ENCODE measurements at places on chromosomes 5 and 9.

GRCh38 chr9:95379630-95380029, 62.1 kb upstream of the FANCC start:
- DNase-seq: no peak

DNA sequence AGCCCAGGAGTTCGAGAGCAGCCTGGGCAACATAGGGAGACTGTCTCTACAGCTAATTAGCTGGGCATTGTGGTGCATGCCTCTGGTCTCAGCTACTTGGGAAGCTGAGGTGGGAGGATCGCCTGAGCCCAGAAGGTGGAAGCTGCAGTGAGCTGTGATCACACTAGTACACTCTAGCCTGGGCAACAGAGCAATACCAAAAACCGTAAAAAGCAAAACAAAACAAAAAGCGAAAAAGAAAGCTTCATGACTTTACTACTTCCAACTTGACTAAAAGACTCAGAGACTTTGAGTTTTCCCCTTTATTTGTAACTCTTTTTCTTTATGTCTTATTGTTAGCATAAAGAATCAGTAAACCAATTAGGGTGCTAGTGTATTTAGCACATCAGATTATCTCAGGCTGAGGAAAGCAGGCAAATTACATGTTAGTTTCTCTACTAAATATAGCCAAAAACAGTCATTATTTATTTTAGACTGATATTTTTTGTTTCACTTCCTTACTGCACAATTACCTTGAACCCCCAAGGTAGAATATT, 5.4 kb downstream of the RAD17 start:
- no peak for DNase-seq

DNA sequence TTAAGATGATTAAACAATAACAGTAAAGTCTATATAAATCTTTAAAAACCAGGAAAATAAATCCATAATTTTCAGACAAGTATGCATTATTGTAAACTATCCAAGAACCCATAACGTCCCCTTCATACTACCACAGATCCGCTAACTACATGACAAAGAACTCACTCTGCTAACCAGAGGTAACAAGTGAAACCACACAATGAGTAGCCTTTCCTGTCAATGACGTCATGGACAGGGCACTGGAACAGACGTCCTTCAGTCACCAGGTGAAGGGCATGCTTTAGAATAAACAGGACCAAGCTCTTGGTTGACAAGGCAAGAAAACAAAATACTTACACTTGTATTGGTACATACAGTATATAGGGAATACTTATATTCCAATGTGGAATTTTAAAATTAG, 45.2 kb downstream of the RNF130 start:
- DNase-seq: no peak

DNA sequence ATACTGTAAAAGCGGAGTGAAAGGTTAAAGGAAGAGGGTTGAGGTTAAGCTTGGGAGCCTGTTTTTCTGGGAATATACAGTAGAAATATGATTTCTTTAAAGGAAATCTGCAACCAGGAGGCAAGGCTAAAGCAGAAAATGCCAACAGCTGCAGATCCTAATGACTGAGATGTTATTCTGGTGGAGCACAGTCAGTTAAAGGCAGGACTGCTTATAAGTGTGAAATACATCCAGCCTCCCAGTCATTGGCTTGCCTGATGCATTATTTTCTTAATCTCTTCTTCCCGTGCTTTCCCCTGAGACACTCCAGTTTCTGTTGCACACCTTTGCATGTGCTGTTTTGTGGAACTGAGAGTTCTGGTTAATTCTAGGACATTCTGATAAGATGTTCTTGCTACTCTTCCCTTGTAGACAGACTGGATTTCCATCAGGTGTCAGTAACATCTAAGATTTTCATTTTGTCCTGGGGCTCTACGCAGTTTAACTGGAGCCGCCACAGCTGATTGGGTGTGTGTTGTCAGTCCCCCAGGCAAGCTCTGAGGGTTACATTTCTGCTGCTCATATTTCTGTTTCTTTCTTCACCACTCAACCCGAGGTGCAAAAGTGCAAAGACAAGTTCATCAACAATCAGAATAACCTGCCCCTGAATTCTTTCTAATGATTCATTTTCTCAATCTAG, 44.4 kb downstream of the CAST start:
- no peak for DNase-seq

- DNase-seq: peak; percentile 80
These were observed 1.0 kb upstream of the DAB2IP start for GRCh38 chr9:121650217-121651007.

DNA sequence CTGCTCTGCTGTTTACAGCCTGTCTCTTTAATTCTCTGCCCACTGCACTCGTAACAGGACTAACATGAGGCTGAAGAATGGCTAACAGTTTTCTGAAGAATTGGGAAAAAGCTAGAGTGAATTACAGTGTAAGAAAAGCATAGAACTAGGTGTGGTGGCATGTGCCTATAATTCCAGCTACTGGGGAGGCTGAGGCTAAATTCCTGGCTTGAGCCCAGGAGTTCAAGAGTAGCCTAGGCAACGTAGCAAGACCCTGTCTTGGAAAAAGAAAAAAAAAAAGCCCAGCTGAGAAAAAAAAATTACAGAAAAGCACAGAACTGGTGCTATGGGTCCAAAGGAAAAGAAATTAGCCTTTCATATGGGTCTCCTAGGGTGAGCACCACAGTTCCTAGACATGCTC, 13.9 kb upstream of the UHRF2 start:
- DNase-seq: no peak

GRCh38 chr5:38591523-38591849, 35.0 kb upstream of the LIFR start:
- DNase-seq: no peak

- DNase-seq: no peak
These were observed 8.9 kb upstream of the TLE4 start for GRCh38 chr9:79562749-79563386.

DNA sequence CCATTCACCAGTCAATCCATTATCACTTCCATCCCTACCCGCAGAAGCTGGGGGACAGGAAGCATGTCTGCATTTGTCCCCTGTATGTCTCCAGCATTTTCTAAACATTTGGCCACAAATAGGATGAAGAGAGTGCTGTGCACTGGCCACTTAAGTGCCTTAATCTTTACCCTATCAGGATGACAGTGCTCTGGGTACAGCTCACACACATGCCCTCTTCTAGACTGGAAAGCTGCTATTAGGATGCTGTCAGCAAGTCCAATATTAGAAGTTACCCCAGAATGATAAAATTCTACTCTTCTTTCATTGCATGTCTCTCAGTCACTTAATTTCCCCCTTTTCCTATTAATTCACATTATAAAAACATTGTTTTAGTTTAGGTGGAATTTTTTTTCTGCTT, 168.4 kb downstream of the RASEF start:
- no peak for DNase-seq

GRCh38 chr5:72012906-72013305, 94.4 kb upstream of the MAP1B start:
- DNase-seq: no peak

DNA sequence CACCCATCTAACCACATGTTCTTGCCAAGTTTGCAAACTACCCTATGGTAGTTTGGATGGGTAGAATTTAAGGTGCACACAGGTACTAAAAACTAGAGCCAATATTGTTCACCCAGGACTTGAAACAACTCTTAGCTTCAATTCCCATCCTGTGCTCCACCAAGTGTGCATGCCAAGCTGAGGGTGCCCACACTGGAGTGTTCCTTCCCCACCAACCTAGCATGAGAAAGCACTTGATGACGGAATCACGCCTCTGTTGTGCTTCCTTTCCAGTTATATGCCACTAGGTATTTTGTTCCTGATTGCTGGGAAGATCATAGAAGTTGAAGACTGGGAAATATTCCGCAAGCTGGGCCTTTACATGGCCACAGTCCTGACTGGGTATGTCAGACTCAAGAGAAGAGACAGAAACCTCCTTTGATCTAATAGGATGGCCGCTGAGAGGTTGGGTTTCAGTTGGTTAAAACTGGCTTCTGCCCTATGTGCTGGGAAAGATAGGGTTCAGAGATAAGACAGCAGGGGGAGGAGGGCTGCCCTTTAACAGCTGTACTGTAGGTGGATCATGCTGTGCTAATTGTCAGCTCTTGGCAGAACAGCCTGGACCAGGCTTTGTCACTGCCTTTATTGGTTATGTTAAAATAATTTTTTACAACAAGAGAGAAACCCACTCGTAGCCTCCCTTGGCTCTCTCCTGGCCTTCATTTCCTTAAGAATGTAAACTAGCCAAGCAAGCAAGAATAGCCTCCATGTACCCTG, 83.5 kb downstream of the SLC1A1 start:
- DNase-seq: no peak

GRCh38 chr5:132353486-132353995, 16.0 kb upstream of the SLC22A5 start:
- no peak for DNase-seq

DNA sequence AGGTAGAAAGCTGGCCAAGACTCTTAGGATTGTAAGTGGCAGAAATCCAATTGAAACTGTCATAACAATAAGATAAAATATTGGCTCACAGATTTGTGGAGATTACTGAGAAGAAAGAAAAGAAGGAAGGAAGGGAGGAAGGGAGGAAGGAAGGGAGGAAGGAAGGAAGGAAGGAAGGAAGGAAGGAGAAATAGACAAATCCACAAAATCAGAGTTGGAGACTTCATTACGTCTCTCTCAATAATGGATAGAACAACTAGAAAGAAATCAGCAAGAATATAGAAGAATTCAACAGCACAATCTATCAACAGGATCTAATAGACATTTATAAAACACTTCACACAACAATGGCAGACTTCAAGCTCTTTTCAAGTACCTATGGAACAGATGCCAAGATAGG, 17.9 kb upstream of the PAM start:
- DNase-seq: no peak

DNA sequence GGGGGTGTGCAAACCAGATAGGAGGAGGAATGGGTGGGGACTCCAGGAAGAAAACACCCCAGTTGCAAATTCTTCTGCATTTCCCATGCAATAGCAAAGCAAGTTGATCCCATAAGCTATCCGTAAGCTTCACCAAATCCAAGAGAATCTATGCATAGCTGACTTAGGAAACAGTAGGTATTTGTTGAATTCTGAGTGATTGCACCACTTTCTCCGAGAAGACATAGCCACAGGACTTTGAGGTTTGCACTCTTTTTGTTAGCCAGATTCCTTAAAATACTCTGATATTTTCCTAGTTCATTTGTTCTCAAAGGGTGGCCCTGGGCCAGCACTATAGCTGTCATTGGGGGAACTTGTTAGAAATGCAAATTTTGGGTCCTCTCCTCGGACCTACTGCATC, 271.9 kb downstream of the SLIT3 start:
- DNase-seq: no peak

GRCh38 chr5:176152191-176152929, 85.9 kb upstream of the SIMC1 start:
- DNase-seq: no peak

DNA sequence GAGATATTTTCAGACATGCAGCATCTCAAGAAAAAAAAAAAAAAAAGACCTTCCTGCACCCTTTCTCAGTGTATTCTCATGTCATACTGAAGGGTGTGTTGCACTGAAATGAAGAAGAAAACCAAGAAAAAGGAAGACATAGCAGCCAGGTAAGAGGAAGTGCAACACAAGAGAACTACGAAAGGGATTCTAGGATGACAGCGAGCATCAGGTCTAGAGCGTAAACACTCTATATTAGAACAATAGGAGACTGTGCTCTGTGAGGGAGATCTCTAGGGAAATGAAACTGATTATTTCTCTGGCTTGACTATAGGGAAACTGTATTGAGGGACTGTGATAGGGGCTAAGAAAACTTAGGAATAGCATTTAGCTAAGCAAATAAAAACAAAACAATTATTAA, 30.0 kb downstream of the BTF3 start:
- no peak for DNase-seq

GRCh38 chr5:20323323-20323722, 335.3 kb upstream of the CDH18 start:
- DNase-seq: no peak

DNA sequence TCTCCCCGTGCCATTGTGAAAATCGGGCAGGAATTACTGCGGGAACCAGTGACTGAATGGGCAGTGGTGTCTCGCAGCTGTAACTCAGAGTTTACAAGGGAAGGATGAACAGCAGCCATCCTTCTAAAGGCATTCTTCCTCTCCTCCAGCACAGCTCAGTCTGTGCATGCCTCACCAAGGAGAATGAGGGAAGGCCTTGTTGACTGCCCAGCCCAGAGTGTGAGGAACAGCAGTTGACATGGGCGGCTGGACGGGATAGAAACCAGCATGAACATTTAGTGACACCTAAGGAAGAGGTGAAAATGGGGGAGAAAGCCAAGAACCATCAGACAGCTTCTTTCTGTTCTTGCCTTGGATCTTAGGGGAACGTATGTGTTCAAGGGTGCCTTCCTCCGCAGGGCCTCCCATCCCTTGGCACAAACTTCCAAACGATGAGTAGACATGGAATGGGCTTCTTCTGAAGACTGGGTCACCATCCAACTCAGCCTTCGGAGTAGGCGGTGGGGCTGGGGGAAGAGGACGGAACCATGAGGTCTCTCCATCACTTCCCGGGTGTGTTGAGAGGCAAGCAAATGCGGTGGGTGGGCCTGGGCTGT, 887 bp upstream of the PDE8B start:
- DNase-seq: no peak

DNA sequence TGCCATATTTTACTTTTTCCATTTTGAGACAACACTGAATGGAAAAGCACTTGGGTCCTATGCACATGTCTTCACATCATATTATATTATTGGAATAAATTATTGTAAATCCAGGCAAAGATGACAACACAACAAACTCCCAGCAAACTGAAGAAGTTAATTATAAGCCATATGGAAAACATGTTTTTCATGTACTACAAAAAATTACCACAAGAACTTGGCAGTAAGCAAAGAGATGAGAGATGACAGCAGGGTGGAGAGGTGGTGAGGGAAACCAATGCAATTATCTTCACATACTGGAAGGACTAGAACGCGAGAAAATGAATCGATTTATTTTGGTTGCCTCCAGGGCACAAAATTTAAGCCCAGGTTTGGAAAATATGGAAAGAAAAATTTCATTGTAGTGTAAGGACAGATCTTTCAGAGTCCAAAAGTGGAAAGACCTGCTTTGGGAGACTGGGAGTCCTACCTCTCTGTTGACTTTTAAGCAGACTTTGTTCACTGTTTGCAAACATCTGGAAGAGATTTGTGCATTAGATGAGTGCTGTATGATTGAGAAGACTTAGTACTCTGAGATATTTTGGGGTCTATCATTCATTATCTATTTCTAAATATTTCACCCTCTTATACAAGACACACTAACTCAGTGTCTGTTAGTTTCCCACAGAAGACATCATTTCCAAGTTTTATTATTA, 138.0 kb downstream of the TMEM232 start:
- no peak for DNase-seq

GRCh38 chr5:180168758-180169157, 40.3 kb downstream of the RASGEF1C start:
- DNase-seq: no peak

Measured in D341Med (cell line).